ENCODE measurements at places on chromosomes 7 and 10. TPM values are rescaled to one million over a fixed set of nuclear protein-coding genes. Genes with fewer than 3 reads are reported as not detected.
A peak's percentile ranks its signal among the peaks of the same experiment; 100 is the strongest.

- peak; percentile 25 for DNase-seq
Measured at GRCh38 chr7:101538596-101539459, 90.3 kb downstream of the MYL10 start.

Gene NEUROD6
- not detected for polyA plus RNA-seq

Gene ASZ1
- not detected for polyA plus RNA-seq

- DNase-seq, result no peak
Measured at GRCh38 chr7:96181174-96181573, 140.7 kb downstream of the SLC25A13 start.

Gene MACROH2A2
- polyA plus RNA-seq, result 21.6 TPM

DNA sequence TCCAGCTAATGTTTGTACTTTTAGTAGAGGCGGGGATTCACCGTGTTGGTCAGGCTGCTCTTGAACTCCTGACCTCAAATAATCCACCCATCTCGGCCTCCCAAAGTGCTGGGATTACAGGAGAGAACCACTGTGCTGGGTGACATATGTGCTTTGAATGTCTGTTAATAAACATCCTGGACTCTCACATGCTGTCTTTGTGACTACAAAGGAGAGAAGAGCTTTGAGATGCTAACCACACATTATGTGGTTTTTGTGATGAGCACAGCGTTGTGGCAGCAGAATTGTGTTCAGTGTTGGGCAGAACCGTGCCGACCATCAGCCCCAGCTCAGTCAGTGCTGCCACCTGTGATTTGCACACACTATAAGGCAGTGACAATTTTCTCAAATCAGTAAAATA, 500.1 kb upstream of the KLF6 start:
- no peak for DNase-seq

DNA sequence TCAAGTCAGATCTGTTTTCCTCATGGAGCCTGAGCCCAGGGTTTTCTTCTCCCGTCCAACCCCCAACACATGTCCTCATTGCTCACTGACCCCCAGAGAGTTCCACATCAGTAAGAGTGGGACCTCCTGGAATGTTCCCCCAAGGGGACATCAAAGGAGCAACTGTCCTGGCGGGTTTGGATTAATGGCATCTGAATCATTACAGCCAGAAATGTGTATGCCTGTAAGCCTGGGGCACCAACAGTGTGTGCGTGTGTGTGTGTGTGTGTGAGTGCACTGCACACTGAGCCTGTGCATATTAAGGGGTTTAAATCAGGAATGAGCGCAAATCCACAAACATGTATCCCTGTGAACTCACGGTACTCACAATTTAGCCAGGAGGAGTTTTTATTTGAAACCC, 222.3 kb downstream of the PLXNA4 start:
- DNase-seq, result no peak

GRCh38 chr7:23523486-23524075, 8.2 kb downstream of the TRA2A start:
- no peak for DNase-seq

Gene UBTD1
- 27.4 TPM for polyA plus RNA-seq

Gene FZD8
- polyA plus RNA-seq, result 9.4 TPM

Gene DGKB
- polyA plus RNA-seq, result not detected

Gene FEZF1
- polyA plus RNA-seq, result not detected

Gene CHPF2
- 29.7 TPM for polyA plus RNA-seq

Gene RASA4B
- polyA plus RNA-seq, result 0.51 TPM

DNA sequence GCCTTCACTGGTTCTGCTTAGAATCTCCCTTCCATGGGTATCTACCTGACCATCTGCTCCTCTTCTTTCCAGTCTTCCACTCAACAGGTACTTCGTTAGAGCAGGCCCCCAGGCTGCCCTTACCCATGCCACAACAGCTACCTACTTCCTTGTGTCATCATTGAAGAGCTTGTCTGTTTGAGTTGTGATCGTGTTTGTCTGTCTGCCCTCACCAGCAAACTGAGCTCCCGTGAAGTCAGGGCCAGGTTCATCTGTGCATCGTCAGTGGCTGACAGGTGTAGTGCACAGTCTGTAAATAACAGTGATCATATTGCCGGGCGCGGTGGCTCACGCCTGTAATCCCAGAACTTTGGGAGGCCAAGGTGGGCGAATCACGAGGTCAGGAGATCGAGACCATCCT, 5.0 kb downstream of the NIPSNAP2 start:
- no peak for DNase-seq

Gene GIMAP6
- polyA plus RNA-seq, result not detected

Gene TMEM178B
- polyA plus RNA-seq, result 0.01 TPM

DNA sequence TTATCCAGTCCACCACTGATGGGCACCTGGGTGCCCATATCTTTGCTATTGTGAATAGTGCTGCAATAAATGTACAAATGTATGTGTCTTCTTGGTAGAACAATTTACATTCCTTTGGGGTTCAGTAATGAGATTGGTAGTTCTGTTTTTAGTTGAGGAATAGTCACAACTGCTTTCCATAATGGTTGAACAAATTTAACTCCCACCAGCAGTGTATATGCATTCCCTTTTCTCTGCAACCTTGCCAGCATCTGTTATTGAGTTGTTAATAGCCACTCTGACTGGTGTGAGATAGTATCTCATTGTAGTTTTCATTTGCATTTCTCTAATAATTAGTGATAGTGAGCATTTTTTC, 27.8 kb downstream of the COA1 start:
- DNase-seq, result no peak

DNA sequence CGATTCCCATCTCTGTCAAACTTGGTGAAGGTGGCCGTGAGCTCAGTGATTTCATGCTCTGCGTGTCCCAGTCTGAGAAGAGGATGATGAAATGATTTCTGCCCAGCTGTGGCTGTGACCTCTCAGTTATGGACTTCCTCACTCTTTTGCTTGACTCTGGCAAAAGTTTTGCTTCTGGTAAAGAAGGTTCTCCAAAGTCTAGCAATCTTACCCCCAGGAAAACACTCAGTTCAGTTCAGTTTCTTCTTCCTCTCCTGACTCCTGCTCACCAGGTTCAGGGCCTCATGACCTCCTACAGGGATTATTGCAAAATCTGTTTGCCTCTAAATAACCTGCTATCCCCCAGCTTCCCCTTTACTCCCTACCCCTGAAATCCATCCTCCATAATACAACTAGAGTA, 4.9 kb upstream of the BLOC1S2 start:
- no peak for DNase-seq

Gene PAPOLB
- not detected for polyA plus RNA-seq

Gene SLC39A12
- not detected for polyA plus RNA-seq

Gene RADIL
- polyA plus RNA-seq, result 0.17 TPM

- DNase-seq, result no peak
Measured at GRCh38 chr7:80124526-80125264, 9.9 kb upstream of the GNAI1 start.

DNA sequence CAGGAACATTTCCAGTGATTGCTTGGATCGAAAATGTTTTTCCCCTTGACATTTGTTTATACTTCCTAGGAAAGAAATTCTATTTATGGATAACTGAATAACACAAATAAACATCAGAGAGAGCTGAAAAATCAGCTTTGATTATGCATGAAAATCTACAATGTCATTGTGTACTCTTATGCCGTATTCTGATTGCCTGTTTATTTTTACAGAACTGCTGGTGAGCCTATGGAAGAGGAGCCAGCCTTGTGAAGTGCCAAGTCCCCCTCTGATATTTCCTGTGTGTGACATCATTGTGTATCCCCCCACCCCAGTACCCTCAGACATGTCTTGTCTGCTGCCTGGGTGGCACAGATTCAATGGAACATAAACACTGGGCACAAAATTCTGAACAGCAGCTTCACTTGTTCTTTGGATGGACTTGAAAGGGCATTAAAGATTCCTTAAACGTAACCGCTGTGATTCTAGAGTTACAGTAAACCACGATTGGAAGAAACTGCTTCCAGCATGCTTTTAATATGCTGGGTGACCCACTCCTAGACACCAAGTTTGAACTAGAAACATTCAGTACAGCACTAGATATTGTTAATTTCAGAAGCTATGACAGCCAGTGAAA, 121.5 kb downstream of the TWIST1 start:
- DNase-seq, result no peak

- DNase-seq, result peak; percentile 57
Measured at GRCh38 chr10:117373823-117374505, 1.3 kb downstream of the PDZD8 start.

DNA sequence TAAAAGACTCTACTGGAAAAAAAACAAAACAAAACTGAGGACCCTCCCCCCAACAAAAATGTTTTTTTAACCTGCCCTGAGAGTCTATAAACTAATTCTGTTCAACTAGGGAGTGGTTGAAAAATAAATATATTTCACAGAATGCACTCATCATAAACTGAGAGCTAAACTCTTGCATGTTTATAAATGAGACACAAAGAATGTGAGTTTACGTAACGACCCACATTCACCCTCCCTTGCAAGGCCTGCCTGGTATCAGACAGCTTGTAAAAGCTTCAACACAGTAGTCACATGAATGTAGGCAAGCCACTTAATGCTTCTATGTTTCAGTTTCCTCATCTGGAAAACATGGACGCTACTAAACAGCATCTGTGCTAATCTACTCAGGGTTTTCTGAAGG, 50.3 kb downstream of the JAZF1 start:
- no peak for DNase-seq

- no peak for DNase-seq
Measured at GRCh38 chr7:128951296-128951695, 13.6 kb downstream of the IRF5 start.

- no peak for DNase-seq
Measured at GRCh38 chr10:107692072-107692471, 527.6 kb upstream of the SORCS1 start.

- no peak for DNase-seq
Measured at GRCh38 chr10:129694691-129695243, 227.7 kb downstream of the MGMT start.

DNA sequence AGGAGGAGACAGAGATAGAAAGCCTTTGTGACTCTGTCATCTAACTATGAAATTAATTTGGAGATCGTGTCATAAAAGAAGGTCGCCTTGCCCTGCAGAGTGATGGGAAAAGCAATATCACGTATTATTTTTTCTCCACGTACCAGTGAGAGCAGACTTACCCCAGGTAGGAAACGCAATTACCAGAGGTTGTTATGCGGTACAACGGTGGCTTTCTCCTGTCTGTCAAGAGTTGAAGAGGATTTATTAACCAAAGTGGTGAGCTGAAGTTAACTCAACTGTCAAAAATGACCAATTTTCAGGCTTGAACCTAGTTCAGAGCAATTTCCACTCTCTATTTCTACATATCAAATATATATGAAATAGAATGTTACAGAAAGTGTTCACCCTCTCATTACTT, 282.6 kb upstream of the PFKP start:
- DNase-seq, result no peak

DNA sequence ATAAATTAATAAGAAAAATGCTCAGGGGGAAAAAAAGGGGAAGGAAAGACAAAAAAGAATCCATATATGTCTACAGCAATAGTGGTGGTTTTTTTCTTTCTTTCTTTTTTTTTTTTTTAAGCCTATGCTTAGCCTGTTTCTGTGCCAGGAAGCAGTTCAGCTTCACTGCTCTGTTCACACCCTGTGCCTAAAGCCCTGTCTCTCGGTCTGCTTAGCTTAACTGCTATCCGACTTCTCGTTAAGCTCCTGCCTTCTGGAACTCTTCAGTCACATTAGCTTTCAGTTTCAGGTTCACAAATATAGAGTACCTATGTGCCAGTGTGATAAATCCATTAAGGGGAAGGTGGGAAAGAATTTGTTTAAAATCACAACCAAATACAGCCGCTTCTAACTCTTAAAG, 26.5 kb upstream of the NRG3 start:
- no peak for DNase-seq

DNA sequence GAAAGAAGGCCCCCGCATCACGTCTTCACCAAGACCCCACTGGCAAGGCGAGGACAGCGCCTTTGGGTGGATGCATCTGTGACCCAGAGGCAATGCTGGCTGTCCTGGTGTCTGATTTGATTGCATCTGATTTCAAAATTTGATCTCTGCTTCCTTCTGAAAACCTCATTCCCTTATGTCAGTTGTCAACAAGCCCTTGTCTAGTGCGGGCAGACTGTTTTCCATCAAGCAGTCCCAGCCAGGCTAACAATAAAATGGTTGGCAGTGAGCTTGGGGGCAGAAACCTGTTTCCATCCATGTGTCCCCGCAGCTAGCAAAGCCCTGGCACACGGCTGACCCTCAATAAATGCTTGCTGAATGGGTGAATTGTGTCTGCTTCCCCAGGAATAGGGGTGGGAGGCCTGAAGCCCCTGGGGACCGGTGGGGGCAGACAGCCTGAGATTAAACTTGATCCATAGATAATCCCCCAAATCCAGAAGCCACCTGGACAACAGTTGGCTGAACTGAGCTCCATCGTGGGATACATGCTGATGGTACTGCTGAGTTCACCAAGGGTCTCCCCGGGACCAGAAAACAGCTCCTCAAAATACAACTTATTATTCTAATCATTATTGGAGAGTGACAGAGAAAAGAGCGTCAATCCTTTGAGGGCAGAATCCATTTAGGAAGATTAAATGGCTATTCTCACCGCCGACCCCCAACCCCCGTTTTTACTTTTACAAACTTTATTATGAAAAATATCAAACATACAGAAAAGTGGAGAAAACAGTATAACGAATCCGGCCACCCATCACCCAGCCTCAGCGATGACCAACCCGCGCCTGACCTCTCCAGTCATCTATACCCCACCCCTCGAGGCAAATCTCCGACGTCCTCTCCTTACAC, 912 bp upstream of the DUSP5 start:
- DNase-seq, result no peak

Gene TMEM236
- polyA plus RNA-seq, result 0.06 TPM

GRCh38 chr7:69757981-69758430, 159.7 kb downstream of the AUTS2 start:
- DNase-seq, result no peak

- DNase-seq, result peak; percentile 36
Measured at GRCh38 chr10:30493609-30494530, 59.9 kb downstream of the MAP3K8 start.

GRCh38 chr10:119535305-119535704, 7.2 kb downstream of the RGS10 start:
- no peak for DNase-seq

Gene GIMAP5
- not detected for polyA plus RNA-seq

Gene HOGA1
- polyA plus RNA-seq, result 0.32 TPM

DNA sequence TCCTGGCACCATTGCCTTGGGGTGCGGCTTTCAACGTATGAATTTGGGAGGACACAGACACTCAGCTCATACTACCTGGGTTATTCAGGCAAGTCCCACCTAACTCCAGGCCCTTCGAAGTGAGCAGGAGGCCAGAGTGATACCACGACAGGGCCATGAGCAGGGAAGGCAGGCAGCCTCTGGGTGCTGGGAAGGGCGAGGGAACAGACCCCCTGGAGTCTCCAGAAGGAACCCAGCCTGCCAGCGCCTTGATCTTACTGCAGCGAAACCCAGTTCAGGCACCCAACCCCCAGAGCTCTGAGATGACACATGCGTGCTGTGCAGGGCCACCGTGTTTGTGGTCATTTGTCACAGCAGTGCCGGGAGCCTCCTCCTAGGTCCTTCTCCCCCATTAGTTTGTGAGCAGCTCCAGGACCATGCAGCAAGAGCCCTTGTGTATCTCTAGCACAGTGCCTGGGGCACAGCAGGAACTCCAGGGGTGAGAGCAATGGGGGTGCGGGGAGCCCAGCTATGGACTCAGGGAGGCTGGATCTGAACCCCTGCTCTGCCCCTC, 7.7 kb upstream of the INSIG1 start:
- DNase-seq, result no peak

- DNase-seq, result peak; percentile 21
Measured at GRCh38 chr10:12332572-12333379, 16.6 kb upstream of the CAMK1D start.

- no peak for DNase-seq
Measured at GRCh38 chr10:44806950-44807349, 104.2 kb upstream of the TMEM72 start.
